ENCODE measurements at places on chromosomes 4 and X.

GRCh38 chrX:74540635-74541249, 73.7 kb downstream of the RLIM start:
- no peak for DNase-seq

DNA sequence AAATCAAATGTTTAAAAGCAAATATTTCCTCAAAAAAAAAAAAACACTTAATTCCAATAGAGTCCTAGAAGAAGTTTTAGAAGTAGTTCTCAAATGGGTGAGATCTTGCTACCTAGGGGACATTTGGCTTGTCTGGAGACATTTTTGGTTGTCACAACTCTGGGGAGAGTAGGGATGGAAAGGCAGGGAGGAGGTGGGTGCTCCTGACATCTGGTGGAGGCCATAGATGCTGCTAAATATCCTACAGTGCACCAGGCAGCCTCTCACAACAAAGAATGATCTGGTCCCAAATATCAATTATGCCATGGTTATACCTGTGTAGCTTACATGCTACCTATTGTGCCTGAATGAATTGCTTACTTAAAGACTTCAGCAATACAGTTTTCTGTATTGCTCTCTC, 46.8 kb downstream of the CPE start:
- DNase-seq = no peak

DNA sequence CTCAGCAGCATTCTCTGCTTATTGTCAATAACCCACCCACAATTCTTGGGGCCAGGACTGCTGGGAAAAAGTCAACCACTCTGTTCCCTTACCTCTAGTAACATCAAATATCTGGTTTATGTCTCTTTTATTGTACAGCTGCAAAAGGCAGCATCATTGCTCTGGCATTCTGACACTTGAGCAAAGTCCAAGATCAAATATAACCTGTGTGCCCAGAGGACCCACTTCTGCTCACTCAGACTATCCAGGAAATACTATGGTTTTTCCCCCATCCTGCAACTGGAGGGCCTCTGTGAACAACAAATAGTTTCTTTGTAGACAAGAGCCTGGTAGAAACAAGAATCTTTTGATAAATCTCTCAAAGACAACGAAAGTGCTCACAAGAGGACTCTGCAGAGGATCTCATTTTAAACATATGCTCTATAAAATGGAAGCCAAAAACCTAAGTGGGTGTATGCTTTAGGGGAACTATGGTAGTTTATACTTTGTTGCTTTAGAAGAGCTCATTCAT, 154.7 kb downstream of the RAB28 start:
- DNase-seq = no peak

- no peak for DNase-seq
These were observed 15.7 kb downstream of the SLC2A9 start for GRCh38 chr4:10005632-10006031.

DNA sequence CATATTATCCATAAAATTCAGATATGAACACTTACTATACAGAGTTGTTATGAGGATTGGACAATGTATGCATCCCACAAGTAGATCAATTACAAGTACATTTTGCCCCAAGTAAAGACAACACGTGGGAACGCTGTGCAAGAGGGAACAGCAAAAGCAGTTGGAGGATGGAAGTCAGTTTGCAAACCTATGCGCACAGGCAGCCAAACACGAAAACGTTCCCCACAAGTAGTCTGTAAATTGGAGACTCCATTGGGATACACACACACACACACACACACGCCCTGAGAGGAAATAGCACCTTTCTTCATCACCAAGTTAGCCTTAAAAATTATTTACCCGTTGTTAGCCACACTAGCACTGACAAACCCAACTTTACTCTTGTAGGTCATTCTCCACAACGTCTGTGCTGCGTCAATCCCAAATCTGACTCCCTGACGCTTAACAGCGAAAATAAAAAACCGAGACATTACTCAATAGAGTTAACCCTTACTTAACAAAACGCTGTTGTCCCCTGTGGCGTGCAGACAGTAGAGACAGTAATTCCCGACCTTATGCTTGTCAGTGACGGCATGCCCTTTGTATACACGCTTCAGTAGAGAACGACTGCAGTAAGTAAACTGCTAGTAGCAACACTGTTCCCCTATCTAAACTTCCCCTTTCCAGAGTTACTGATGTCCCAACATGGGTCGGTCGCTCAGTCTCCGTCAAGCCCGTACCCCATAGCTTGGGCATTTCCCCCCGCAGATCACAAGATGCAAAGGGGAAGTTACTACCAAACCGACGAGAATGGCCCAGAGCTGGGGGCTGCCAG, 730 bp downstream of the MANBA start:
- no peak for DNase-seq

- no peak for DNase-seq
These were observed 32.4 kb downstream of the CASP3 start for GRCh38 chr4:184616633-184617551.

Measured in stimulated activated CD8-positive, alpha-beta memory T cell treated with anti-CD3 and anti-CD28 coated beads, Interleukin-15, amount 100 ng/mL, for 24 hours (primary cell).